ENCODE measurements at places on chromosomes 1 and 21.

- no peak for DNase-seq
Observed at GRCh38 chr1:180560200-180560867, 1.6 kb downstream of the OVAAL start.

GRCh38 chr1:7538849-7539768 is 232.0 kb upstream of the VAMP3 start:
- DNase-seq = no peak

DNA sequence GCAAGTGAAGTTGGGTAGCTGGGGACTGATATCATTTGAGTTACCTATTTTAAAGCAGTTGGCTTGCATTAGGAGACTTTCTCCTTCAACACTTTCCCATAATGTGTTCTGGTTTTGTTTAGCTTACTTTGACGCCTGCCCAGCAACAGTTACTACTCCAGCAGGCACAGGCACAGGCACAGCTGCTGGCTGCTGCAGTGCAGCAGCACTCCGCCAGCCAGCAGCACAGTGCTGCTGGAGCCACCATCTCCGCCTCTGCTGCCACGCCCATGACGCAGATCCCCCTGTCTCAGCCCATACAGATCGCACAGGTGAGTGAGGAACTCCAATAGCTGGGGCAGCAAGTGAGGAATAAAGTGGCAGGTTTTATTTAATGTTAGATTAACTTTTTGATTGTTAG is 144.3 kb downstream of the CD247 start:
- no peak for DNase-seq

DNA sequence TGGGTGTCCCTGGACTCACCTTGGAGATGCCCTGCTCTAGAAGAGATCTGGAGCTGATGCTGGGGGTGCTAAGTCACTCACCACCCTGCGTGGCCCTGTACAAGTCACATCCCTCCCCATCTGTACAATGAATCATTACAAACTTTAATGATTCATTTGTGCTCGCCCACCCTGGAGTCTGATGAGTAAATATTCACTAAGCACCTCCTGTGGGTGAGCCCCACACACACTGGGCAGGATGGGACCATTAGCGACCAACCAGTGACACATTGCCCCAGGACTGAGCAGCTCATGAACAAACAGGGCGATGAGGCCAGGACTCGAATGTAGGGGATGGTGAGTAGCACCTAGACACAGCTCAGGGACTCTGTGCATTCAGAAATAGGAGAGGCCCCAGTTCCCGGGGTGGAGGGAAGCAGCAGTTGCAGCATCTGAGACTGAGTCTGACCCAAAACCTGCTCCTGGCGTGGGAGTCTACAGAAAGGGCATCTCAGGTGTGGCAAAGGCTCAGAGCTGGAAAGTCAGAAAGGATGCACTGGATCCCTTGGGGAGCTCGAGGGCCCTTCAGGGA is 18.1 kb upstream of the PDZK1IP1 start:
- DNase-seq = no peak

- no peak for DNase-seq
Observed at GRCh38 chr1:171715813-171716251, 26.0 kb downstream of the VAMP4 start.

GRCh38 chr21:27454234-27454633 is 487.3 kb upstream of the ADAMTS5 start:
- DNase-seq = no peak

DNA sequence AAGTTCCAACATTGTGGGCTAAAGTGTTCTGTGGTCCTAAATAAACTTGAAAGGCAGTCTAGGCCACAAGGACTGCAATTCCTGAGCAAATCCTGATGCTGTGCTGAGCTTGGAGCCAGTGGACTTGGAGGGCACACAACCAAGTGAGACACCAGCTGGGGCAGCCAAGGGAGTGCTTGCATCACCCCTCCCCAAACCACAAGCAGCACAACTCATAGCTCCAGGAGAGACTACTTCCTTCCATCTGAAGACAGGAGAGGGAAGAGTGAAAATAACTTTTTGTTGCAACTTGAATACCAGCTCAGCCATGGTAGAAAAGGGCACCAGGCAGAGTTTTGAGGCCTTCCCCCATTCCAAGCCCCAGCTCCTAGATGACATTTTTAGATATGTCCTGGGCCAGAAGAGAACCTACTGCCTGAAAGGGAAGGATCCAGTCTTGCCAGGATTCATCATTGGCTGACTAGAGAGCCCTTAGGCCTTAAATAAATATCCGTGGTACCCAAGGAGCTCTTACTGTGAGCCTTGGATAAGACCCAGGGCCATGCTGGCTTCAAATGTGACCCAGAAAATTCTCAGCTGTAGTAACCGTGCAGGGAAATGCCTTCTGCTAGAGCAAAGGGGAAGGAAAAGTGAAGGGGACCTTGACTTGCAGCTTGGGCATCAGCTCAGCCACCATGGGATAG is 35.4 kb upstream of the LRRC8B start:
- DNase-seq = no peak

GRCh38 chr21:26914557-26914956 is 52.3 kb downstream of the ADAMTS5 start:
- DNase-seq = no peak

GRCh38 chr21:21952566-21952965 is 954.4 kb downstream of the NCAM2 start:
- DNase-seq = no peak

- DNase-seq = no peak
Observed at GRCh38 chr21:33332143-33332542, 7.4 kb downstream of the IFNAR1 start.

DNA sequence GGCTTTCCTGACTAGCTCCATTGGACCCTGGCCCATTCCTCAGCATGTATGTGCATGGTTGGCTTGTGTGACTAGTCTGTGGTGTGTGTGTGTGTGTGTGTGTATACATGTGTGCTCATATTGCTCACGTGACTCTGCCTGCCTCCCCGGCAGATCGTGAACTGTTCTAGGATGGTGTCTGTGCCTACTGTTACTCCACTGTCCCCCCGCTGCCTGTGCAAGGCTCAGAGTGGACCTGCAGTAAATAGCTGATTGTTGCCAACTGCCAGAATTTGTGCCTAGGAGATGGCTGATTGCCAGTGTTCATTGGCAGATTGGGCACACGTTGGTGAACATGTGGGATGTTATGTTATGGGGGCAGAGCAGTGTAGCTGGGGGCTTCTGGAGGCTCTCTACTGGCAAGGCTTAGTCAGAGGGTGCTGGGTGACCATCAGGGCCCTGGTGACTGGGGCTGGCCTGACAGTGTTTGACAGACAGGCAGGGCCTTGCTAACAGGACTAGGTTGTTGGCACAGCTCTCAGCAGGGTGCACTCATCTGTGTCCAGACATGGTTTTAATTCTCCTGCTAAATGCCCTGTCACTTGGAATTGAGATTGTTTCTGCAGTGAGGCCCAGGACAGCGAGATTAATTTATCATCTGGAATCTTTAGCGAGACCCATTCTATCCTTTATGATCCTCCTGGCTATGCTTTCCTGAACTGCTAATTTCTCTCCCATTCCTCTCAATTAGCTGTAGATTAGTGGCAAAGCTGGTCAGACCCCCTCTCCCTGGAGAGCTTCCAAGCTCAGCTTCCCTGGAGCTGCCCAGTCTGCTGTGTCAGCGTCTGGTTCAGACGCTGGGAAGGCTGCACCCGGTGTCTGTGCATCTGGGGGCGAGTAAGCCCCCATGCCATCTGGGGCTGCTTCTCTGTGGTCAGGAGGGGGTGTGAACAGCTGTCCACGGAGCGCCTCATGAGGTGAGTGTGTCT is 20.8 kb downstream of the SLC6A17 start:
- DNase-seq = no peak

DNA sequence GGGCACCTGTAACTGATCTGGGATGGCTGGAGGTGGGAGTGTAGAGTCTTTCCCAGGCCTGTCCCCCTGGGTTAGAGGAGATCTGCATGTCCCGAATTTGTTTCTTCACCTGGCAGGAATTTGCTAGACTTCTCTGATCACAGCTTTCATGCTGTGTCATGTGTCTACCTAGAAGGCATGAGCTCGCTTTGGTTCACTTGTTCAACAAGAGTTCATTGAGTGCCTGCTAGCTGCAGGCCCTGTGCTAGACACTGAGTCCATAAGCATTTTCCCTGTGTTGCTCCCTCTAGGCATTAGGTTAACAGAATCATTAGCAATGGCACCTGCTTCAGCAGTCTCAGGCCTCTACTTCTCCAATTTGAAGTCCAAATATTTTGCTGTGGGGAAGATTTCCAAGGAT is 101.6 kb downstream of the MTR start:
- DNase-seq = no peak

DNA sequence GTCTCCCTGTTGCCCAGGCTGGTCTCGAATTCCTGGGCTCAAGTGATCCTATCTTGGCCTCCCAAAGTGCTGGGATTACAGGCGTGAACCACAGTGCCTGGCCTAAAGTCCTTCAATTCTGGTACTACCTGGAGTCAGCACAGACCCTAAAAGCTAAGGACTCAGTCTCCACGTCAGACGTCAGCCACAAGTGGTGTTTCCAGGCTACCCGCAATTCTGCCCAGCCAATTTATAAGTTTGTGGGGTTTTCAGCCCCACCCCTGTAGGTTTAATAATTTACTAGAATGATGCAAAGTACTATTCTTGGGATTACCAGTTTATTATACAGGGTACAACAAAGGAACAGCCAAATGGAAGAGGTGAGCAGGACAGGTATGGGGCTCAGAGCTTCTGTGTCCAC is 10.6 kb upstream of the DIP2A start:
- no peak for DNase-seq

DNA sequence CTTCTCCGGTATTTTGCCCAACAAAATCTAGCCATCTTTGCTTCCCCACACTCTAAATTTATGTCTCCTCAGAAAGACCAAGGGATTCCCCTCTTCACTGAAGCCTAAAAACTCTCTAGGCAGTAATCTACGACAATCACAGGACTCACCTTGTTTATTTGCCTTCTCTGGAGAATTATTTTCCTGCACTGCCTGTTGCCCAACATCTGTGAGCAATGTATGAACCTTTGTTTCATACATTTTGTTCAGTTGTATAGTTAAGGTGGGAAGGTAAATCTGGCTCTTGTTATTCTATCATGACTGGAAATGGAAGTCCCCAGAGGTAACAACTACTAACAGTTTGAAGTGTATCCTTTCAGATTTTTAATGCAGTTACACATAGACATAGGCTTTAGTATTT is 2.2 kb downstream of the COPA start:
- DNase-seq = no peak

DNA sequence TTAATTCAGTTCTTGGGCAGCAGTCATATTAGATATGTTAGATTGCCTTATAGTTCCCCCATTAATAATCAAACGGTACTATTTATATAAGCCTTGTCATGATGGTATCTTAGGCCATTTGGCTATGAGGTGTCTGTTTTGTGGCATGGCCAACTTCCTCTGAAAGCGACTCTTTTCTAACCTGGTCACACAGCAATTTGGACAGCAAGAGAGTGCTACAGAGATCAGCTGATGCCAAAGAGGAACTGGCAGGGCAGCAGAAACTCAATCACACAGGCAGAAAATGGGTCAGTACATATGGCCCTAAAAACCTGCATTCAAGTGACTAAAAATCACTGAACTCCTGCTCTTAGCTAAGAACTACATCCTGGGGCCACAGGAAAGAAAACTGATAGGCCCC is 13.4 kb upstream of the MUTYH start:
- no peak for DNase-seq

- no peak for DNase-seq
Observed at GRCh38 chr1:24022581-24023361, 42.6 kb upstream of the SRSF10 start.

- no peak for DNase-seq
Observed at GRCh38 chr1:119159111-119159510, 18.7 kb upstream of the WARS2 start.

- DNase-seq = no peak
Observed at GRCh38 chr1:25476186-25477097, 45.7 kb downstream of the MACO1 start.

DNA sequence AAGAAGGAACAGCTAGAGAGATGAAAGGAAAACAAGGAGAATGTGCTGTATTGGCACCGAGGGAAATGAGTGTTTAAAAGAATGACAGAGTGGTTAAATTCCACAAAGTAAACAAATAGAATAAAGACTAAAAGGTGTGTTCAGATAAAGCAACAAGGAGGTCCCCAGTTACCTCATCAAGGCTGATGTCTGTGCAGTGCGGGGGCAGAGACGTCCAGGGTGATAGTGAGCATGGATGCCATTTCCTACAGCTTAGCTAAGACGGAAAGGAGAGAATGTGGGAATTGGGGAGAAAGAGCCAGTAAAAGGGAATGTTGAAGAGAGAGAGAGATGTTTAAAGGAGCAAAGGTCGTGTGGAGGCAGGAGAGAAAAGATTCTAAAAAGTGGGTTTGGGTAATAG is 15.5 kb downstream of the LMOD1 start:
- DNase-seq = no peak

DNA sequence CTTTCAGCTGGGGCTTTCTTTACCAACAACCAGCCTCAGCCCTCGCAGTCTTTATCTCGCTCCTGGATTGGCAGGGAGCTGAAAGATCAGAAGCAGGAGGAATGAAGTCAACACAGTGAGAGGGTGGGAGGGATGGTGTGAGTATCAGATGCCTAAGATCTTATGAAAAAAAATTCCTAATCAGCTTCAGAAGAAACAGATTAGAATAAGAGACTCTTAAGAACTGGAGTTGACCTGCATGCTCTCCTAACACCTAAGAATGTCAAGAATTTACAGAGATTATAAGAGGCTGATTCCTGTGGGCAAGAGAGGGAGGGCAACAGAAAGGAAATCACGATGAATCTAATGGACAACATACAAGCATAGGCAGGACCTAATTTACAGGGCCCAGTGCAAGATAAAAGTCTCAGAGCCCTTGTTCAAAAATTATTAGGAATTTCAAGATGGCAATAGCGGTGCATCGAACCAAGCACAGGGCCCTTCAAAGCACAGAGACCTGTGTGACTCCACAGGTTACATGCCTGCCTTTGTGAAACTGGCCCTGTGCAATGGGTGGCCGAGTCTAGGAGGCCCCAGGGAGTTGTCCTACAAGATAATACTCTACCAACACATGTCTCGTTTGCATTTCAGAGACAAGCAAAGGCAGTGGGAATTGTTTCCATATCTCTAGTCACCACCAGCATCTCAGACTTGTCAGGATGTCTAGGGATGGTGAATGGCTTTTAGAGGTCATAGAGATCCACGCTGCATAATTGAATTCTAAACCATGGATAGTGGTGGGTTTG is 65.3 kb upstream of the PPP2R5A start:
- DNase-seq = no peak

GRCh38 chr1:239543873-239544272 is 157.5 kb downstream of the CHRM3 start:
- no peak for DNase-seq

GRCh38 chr1:40974945-40975344 is 4.6 kb upstream of the CTPS1 start:
- DNase-seq = no peak

Data from activated CD8-positive, alpha-beta memory T cell treated with anti-CD3 and anti-CD28 coated beads, Interleukin-2, amount 50 U/mL, for 4 hours (primary cell).